Foreskin keratinocyte (primary cell): ENCODE measurements at places on chromosomes 11 and 22.

GRCh38 chr22:30334646-30335045, 7.9 kb upstream of the TBC1D10A start:
- DNase-seq = no peak

GRCh38 chr11:125933030-125933813, 12.6 kb upstream of the VSIG10L2 start:
- no peak for DNase-seq

GRCh38 chr11:13834463-13834862, 128.1 kb upstream of the SPON1 start:
- no peak for DNase-seq

DNA sequence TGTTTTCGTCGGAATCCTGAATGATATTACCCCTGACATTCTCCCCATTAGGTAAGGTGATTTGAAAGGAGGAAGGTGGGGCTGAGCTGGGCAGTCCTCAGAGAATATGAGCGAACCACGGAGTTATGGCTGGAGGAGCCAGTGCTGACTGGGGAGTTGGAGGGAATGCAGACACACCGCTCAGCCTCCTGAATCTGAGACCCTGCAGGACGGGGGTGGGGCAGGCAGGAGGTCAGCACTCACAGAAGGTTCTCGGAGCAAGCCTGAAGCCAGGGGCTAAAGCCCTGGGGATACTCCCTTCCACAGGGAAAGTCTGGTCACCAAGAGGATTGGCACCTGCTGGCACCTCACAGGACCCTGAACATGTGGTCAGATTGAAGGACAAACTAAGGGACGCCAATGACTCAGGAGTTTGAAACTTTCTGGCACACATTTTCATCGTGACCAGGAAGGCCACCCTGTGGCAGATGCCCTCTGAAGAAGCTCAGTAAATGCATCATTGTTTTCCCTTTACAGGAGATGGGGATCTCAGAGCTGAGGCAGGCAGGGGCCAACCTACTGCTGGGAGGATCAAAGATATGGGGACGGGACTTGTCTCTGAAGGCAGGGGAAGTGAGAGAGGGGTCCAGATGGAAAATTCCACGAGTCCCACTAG, 26.9 kb upstream of the FCHSD2 start:
- DNase-seq = no peak

DNA sequence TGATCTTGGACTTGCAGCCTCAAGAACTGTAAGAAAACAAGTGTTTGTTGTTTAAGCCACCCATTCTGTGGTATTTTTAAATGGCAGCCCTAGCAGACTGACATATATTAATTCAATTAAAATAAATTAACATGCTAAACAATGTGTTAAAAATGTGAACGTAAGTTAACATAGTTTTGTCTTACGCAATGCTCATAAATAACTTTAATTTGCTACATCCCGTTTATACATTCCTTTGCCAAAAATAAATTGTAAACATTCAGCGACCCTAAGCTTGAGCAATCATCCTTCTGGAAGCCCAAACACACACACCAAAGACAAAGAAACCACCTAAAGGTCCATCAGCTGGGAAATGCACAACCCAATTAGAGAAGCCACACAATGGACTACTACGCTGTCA, 70.4 kb downstream of the CELSR1 start:
- no peak for DNase-seq

- no peak for DNase-seq
These were observed 128.0 kb downstream of the MICAL2 start for GRCh38 chr11:12238420-12238819.

GRCh38 chr22:44130076-44130711, 50.5 kb upstream of the PARVG start:
- peak; percentile 47 for DNase-seq

DNA sequence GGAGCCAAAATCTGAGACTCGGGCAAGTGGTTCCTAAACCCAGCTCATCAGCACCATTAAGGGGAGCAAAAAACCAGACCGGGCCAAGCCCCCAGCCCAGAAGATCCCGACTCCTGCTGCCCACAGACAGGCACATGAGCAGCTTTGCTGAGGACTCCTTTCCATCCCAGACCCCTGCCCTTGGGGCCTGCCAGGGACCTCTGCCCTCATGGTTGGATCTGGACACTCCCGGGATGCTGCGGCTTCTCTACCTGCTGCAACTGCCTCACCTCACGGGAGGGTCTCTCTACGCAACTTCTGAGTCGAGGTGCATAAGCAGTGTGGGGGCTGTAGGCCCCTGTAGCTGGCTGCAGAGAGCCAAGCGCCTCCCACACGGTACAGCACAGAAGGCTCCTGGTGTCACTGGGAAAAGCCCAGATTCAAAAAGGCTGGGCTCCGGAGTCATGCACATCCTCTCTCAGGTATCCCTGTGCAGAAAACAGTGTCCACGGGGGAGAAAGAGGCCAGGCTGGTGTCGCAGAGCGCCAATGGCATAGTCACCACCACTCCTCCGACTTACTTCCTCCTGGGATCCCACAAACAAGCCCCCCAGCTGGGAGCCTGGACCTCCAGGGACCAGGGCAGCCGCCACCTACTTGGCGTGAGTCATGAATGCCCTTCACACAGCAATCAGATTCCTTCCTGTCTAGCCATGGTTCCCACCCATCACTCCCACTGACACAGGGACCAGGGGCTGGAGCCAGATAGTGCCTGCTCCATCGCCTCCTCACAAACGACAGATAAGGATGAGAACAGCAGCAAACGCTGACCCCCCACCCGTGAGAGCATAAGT, 122.1 kb downstream of the BCR start:
- no peak for DNase-seq

GRCh38 chr11:30143098-30143705, 87.6 kb upstream of the FSHB start:
- DNase-seq = no peak

DNA sequence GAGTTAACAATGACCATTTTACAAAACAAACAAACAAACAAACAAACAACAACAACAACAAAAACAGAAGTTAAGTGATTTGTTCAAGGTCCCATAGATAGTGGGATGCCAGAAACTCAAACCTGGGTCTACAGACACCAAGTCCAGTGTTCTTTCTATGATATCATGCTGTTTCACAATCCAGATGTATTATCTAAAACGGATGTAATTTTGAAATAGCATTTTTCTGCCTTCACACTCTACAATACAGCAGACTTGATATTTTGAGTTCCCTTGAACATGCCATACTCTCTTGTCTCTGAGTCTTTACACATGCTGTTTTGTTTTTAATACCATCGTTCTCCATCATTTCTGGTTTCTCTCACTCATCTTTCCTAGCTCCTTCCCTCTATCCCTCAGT, 104.5 kb downstream of the RELT start:
- DNase-seq = no peak

GRCh38 chr22:37804352-37804880, 3.3 kb upstream of the GCAT start:
- no peak for DNase-seq

DNA sequence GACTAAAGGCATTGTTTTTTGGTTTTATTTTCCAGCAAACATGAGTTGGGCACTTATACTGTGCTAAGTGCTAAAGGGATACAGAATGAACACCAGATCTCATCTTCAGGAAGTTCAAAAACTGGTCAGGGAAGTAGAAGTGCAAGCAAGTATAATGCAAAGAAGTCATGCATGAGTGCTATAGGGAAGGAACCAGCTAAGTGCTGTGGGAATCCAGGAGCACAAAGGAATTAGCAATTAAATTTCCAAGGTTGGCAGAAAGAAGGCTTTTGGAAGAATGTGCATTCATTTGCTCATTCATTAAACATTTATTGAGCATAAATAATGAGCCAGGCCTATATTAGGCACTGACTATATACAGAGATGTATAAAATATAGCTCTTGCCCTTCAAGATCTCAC, 143.7 kb upstream of the ARHGAP42 start:
- no peak for DNase-seq

DNA sequence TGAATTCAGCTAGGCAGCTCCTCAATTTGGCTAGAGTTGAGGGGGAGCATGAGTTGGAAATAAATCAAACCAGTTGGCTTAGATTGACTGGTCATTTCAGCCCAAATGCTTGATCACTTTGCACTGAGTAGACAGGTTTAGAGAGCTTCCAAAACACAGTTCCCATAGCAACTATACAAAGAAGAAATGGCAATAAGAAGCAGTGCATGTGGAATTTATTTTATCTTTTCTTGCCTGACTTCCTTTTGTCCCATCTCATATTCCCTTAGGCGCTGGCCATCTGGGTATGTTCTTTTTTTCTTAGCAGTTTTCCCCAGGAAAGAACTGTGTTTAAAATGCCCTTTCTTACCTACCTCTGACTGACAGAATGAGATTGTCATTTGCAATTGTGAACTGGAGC, 38.7 kb upstream of the C11orf87 start:
- no peak for DNase-seq

- DNase-seq = no peak
These were observed 49.1 kb upstream of the CAPRIN1 start for GRCh38 chr11:34002420-34002819.

DNA sequence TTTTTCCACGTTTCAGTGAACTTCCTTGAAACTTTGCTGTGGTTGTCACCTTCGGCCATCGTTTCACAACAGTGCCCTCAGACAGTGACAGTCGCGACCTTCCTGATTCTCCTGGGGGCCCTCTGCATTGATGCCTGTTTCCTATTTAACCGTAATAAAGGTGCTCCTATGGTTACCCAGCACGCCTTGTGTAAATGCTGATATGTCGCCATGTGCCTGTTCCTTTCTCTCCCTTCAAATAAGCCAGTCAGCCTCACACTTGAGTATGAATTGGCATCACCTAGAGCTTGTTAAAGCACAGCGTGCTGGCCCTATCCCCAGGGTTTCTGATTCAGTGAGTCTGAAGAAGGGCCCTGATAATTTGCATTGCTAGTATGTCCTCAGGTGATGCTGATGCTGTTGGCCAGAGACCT, 104.8 kb downstream of the MICAL2 start:
- no peak for DNase-seq

GRCh38 chr11:103608566-103608965, 427.9 kb upstream of the DDI1 start:
- no peak for DNase-seq

DNA sequence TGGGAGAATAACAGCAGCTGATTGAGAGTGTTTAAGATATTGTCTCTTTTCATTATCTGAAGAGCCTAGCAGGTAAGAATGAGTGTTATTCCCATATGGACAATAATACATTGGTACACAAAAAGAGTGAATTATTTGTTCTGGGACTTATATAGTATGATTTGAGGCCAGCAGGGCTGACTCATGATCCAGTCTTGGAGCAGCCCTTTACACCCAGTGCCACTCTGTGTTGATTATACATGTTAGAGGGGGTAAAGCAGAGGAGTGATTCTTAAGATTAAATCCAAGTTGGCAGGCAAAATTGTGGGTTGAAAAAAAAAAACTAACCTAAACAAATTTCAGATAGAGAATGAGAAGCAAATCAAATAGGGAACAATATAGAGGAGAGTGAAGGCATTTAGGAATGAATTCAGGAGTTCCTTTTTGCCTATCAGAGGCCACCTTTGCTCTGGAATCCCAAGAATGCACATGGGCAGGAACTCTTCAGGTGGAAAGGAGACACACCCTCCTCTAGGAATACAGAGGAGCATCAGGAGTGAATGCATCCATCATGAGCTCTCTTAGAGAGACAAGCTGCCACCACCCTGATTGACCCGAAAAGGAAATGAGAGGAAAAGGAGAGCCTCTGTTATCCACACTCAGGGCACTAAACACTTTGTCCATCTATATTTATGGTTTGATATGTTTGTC, 19.2 kb upstream of the MRGPRX1 start:
- peak; percentile 30 for DNase-seq

GRCh38 chr11:20042045-20042639, 118.1 kb downstream of the DBX1 start:
- no peak for DNase-seq

DNA sequence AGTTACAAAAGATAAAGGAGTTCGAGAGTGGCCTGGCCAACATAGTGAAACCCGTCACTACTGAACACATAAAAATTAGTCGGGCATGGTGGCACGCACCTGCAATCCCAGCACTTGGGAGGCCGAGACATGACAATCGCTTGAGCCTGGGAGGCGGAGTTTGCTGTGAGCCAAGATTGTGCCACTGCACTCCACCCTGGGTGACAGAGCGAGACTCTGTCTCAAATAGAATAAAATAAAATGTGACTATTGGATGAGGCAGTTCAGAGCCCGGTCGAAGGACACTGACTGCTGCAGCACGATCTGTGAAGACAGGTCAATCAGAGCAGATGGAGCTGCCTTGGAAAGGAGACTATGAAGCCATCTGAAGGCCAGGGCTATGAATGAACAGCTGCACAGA, 37.7 kb upstream of the ANO1 start:
- no peak for DNase-seq

DNA sequence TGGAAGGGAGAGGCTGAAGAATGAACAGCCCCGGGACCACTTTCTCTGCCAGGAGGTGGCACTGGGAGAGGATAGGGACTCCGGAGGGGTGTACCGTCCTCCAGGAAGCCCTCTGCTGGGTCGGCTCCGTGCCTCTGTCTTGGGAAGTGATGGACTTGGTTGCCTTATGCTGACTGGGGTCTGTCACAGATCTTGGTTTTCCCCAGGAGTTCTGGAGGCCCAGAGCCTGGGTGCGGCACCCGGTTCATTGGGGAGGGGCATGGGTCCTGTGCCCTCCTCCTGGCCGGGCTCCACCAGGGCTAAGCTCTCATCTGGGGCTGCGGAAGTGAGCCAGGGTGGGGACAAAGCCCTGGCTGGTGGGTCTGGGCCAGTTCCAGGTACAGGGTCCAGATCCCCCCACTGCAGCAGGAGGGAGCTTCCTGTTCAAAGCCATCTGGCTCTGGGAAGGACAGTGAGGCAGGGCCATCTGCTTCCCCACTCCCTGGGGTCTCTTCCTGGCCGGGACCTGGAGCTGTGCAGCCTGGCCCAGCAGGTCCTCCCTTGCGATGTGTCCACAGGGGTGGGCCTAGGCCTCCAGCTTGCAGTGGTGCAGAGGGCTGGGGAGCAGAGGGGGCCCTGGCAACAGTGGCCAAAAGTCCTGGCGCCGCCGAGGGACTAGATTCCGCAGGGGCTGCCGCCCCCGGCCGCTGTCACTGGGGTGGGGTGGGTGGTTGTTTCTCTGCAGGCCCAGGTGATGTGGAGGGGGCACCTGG, 1.1 kb upstream of the AP2A2 start:
- DNase-seq = no peak

DNA sequence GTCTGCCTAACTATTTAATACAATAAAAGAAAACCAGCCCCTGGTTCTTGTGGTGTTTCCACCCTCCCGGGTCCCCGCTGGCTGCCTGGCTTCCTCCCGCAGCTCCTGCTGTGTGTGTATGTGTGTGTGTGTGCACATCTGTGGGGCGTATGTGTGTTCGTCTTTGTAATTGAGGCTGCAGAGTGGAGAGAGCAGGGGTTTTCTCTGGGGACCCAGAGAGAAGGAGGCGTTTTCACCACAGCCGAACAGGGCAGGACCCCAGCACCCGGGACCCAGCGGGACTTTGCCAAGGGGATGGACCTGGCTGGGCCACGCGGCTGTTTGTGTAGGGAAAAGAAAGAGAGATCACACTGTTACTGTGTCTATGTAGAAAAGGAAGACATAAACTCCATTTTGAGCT, 42.7 kb downstream of the IGLL1 start:
- DNase-seq = no peak

- DNase-seq = no peak
These were observed 26.9 kb upstream of the GRAMD4 start for GRCh38 chr22:46593211-46593681.

GRCh38 chr11:106395716-106396349, 318.4 kb downstream of the AASDHPPT start:
- peak; percentile 30 for DNase-seq
